ENCODE measurements at places on chromosomes 3 and 15.

- DNase-seq: no peak
These were observed 18.2 kb upstream of the CELF6 start for GRCh38 chr15:72338148-72338547.

DNA sequence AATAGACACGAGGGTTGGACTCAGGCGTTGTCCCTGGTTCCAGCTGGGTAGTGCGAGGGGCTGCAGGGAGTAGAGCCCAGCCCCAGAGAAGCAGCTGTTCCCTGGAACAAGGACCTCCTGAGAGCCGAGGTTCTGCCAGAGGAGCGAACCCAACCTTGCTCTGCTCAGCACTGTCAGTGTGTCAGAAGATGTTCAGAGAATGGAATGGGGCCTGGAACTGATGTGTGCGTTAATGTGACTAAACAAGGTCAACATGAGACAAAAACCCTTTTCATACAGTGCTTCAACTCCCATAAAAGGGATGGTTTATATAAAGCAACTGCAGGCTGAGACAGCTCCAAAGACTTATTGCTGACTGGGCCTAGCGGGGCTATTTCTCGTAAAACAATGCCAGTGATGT, 35.5 kb upstream of the HACD2 start:
- no peak for DNase-seq

DNA sequence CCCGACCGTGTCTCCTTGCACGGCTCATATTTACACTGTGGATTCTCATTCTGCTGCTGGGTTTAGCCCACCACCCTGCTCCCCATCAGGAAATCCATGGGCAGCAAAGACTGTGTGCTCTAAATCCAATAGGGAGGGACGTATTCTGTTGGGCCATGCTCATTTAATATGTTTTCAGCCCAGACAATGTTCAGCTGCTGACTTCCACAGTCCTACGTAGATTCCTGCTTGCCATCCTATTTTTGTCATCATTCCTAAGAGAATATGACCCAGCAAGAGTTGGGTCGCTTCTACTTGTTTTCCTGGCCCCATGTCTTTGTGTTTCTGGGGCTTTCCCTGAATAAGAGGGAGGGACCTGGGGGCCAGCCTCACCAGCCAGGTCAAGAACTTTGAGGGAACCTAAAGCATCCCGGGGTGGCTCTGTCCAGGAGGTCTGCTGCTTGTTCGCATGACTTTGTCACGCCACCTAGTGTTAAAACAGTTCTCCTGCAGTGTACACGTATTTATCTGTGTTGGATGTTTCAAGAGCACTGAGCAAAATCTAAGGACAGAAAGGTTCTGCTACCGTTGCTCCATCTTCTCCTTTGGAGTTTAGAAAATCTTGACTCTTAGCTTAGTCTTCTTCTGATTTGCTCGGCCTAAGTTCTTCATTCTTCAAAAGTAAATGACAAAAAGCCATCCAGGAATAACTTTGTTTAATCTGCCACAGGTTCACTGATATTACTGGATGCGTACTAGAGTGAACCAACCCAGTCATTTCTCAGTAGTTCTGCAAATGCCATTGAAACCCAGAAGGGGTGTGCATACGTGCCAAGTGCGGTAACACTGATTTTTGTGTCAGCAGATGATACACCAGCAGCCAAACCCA, 79.8 kb upstream of the NR2E3 start:
- DNase-seq: peak; percentile 12

DNA sequence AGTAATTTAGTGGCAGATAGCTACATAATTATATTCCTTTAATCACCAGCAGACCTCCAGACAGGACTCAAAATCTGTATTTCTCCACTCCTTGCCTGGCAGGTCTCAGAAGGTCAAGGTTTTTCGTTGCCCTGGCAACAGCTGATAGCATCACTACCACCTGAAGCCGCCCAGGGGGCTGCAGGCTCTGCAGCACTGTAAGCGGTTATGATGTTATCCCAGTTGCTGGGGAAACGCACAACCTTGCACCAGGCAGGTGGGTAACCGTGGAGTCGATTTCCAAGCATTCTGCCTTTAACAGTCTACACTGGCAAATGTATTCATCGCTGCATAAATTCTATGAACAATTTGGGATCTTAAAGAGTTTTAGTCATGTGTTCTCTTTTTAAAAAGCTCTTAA, 756.3 kb downstream of the NTRK3 start:
- DNase-seq: no peak

DNA sequence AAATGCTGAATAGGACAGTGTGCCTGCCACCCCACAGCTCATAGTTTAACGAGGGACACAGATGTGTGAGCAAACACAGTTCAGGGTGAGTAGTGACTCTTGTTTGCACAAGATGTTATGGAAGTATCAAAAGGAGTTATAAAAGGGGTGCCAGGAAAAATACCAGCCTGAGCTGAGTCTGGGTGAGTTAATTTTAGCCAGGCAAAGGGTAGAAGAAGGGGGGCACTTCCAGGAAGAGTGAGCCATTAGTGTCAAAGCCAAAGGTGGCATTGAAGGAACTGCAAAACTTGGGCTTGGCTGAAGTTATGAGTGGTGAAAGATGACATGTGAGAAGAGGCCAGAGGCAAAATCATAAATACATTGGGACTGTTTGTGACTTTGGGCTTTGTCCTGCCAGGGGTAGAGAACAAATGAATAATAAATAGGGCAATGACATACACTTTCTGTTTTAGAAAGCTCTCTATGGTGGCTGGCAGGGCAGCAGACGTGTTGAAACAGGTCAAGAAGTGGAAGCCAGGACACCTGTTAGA, 1.9 kb upstream of the SPPL2A start:
- DNase-seq: no peak

- no peak for DNase-seq
These were observed 140.5 kb downstream of the DNAJB8 start for GRCh38 chr3:128326051-128326823.

DNA sequence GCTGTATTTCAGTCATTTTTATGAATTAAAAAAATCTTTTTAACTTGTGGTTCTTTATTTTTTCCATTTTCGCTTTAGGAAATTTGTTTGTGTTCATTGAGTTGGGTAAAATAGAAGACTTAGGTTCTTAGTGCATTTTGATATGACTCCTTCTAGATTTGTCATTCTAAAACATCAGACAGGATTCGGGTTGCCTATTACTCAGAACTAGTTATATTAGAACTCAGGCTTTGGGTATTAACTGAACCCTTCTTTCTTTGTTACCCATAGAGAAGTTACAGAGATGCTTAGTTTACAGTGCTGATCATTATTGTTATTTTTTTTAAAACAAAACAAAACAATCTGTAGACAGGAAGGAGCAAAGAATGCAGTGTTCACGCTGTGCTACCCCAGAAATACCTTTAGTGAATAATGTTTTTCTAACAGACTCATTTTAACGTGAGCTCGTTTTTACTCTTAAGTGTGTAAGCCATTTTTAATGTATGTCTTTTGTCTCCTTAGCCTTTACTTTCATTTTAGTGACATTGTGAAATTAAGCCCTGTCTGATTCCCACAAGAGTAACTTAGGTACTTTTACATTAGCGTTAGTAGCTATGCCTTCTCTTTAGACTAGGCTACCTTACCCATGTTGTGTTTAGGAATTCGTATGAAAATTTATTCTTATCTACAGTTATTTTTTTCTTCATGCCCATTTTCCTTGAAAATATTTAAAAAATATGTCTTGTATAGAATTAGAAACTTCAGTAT, 53.4 kb downstream of the CMC1 start:
- no peak for DNase-seq

DNA sequence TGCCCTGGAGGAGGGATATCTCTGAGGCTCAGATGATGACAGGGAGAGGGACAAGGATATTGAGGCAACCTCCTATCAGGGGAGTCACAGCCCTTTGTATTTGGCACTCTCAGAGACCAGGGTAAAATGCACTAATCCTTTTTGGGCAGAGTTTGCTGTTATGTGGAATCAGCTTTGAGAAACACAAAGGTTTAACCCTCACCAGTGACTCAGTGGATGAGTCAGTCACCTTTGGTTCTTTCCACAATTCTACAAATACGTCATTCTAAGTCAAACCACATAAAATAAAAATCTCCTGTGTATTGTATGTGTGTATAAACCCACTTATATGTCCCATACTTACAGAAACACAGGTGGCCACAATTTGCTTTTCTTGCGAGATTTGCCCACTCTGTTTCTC, 5.1 kb downstream of the LSAMP start:
- no peak for DNase-seq

DNA sequence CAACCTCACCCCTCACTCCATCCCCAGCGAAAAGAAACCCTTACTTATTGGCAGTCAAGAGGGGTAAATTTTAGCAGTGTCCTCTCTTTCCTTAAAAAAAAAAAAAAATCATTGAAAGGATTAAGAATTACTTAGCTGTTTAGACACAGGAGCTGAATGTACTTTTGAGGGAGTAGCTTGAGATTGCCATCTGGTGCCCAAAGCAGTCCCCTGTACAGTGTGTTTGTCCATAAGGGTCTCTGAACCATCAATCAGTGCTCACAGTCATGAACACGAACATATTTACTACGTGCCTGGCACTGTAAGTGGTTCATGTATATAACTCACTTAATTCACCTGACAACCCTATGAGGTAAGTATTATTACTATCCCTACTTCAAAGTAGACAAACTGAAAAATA, 463.5 kb downstream of the RAP2B start:
- DNase-seq: no peak

DNA sequence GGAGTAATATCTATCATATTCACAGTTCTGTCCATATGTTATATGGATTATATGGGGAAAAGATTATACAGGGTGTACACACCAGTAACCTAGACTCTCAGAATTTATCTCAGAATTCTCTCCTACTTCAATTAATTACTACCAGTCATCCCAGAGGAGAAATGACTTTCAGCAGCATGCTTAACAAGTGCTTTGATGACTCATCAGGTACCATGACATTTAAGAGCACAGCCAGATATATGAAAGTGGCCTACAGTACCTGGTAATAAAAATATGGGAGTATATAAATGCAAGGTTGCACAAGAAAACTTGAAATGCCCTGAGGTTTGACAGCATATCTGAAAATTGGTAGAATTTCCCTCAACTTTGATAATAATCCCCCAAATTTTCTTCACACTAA, 1273.0 kb downstream of the OTOL1 start:
- no peak for DNase-seq

DNA sequence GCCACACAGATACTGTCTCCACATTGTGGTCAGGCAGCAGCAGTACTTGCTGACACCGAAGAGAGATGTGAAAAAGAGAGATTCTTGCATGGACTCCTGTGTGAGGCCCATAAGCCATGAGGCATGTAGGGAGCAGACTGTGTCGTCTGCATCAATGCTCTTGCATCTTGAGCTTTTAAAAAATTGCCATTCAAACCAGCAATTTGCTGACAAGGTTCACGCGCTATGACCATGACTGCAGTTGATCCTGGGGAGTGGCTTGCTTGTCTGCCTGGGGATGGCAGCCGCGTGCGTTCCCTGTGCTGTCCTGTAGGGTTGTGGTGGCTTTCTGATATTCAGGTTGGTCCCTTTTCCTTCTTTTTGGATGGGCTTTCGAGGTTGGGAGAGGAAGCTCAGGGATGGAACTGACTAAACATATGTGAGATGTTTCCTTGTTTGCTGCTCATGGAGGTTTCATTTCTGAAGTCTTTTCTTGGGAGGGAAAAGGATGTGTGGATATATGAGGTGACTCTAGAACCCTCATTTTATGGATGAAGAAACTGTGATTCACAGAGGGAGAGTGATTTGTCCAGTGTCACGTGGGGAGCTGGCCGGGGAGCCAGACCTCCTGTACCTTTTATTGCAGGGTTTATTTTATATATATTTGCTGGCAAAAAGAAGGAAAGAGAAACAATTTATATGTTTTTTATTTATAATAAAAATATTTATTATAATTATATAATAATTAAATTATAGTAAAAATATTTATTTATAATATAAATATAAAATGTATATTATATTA, 48.6 kb downstream of the LPP start:
- DNase-seq: no peak

- DNase-seq: no peak
These were observed 174.6 kb upstream of the NECTIN3 start for GRCh38 chr3:110897046-110897445.

- DNase-seq: no peak
These were observed 382.7 kb downstream of the EPHA6 start for GRCh38 chr3:97197083-97197482.

DNA sequence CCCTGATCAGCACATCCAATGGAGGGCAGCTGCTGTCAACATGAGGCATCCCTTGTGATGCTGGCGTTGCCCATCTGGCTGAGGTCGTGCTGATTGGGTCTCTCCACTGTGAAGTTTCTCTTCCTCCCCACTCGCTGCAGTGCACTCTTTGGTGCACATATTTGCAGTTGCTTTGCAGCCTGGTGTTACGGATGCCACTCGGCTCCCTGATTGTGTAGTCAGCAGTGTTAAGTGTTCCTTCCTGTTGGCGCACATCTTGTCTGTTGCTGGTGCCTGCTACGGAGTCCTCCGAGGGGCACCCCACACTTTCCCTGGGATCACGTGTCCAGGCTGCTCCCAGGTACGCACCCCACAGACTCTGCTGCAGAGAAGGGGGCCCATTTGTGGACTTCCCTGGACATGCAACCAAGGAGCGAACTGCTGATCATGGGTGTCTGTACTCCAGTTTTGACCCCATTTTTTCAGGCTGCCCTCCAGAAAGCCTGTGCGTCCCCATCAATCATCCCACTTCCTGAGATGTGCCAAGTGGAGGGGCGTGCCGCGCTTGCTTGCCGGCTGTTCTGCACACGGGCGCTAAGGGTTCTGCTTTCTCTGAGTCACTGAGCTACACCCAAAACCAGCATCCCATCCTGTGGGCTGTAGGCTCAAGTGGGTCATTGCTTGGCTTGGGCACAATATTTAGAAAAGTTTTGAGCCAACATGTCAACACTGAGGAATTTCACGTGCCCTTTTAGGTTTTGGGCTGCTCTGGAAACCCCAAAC, 98.6 kb downstream of the FBLN2 start:
- no peak for DNase-seq

GRCh38 chr3:98645039-98645438, 51.6 kb upstream of the CPOX start:
- DNase-seq: no peak

GRCh38 chr3:127629467-127630403, 750 bp downstream of the PODXL2 start:
- DNase-seq: peak; percentile 31

DNA sequence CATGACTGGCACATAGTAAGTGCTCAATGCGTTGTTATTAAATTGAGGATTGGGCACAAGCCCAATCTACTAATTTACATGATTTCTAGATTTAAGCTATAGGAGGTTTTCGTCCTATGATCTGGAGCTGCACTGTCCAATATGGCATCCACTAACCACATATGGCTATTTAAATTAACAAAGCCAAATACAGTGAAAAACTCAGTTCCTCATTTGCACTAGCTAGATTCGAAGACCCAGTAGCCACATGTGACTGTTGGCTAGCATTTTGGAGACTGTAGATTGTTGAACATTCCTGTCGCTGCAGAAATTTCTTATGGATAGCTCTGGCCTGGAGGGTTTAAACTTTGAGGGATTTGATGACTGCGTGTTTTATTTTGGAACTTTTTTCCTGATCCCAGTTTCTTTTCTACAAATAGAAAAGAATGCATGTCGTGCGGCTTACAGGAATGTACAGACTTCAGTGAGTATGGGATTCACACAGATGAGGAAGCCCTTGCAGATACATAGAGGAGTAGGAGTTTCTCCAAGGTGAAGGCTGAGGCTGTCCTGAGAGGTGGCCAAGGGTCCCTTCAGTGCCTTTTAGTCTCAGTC, 82.8 kb downstream of the SLCO3A1 start:
- no peak for DNase-seq

- no peak for DNase-seq
These were observed 85.3 kb downstream of the C3orf38 start for GRCh38 chr3:88235102-88235501.

GRCh38 chr15:25671132-25671531, 192.0 kb downstream of the ATP10A start:
- DNase-seq: no peak

GRCh38 chr15:47273864-47274263, 443.4 kb upstream of the SEMA6D start:
- no peak for DNase-seq

Data from activated gamma-delta T cell treated with Interleukin-2 at 50 U/mL for 16 hours (primary cell).